Suppressor macrophage treated with lipopolysaccharide for 1 hour (primary cell): ENCODE measurements at places on chromosomes 5 and 9.

DNA sequence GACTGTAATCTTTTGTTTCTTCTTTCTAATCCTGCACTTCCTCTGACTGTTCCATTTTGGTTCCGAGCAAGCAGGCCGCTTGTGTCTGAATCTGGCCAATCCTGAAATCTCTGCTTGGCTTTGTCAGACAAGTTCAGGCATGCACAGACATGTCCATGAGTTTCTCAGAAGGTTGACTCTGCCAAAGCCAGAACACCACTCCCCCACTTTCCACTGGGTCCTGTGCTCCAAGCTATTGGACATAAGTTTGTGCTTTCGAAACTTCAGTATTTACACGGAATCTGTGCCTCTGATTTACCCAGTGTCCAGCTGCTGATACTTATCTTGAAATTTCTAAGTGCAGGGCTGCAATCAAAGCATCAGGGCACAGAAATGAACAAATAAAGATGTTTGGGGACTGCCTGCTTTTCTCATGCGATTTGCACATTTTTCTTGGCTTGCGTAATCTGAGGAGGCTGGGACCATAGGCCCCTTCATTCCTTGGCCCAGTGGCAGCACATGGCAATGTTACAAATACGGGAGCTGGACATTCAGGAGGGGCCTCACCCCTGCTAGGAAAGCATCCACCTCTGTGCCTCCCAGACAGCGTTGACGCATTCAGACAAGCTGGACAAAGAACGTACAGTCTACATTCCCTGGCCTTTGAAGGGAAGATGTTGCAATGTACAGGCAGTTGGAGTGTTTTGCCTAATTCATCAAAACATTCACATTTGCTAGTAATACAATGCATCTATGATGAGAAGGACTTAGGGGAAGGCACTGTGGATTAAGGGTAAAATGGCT is 209.2 kb upstream of the PAPPA start:
- no peak for DNase-seq

DNA sequence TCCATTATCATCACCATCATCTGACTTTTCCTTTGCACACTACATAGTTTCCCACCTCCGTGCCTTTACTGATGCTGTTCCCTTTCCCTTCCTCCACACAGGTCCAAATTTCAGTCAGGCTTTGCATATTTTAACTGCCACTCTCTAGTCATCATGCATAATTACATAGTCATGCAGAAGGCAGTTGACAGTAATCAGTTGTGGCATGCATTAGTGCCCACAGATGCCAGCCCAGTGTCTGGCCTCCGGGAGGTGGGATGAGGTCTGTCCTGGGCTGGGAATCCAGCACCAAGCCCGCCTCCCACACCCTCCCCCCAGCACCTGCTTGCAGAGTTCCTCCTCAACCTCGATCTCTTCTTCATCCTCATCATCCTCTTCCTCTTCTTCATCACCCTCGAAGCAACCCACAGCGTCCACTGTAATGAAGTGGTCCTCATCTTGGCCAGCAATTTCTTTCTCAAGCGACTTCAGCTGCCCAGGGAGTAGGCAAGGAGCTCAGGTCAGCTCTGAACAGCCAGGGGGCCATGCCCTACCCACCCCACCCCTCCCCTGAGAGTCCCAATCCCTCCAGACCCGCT is 8.8 kb downstream of the BBLN start:
- no peak for DNase-seq

DNA sequence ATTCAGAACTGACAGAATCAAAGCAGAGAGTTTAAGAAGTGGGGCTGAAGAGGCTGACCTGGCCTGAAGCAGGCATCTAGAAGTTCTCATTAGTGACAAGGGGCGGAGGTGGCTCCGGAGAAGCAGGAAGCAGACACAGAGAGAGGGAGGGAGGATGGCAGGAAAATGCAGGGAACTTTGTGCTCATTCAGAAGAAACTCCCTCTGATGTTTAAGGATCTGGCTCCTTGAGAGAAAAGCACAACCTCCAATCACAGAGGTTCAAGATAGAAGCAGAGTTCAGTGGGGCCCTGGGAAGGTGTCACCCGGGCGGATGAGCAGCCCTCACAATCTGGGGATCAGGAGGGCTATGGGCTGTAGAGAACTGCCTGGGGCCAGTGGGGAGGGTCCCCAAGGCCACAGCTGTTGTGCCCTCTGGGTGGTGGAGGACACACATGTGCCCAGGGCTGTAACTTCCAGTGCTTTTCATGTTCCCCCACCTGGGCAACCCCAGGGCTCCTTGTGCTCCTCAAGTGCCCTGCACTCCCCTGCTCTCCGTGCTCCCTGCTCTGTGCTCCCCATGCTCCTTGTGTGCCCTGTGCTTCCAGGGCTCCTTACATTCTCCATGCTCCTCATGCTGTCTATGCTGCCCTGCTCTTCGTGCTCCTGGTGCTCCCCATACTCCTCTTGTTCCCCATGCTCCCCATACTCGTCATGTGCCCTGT is 51.4 kb downstream of the TRIP13 start:
- no peak for DNase-seq

DNA sequence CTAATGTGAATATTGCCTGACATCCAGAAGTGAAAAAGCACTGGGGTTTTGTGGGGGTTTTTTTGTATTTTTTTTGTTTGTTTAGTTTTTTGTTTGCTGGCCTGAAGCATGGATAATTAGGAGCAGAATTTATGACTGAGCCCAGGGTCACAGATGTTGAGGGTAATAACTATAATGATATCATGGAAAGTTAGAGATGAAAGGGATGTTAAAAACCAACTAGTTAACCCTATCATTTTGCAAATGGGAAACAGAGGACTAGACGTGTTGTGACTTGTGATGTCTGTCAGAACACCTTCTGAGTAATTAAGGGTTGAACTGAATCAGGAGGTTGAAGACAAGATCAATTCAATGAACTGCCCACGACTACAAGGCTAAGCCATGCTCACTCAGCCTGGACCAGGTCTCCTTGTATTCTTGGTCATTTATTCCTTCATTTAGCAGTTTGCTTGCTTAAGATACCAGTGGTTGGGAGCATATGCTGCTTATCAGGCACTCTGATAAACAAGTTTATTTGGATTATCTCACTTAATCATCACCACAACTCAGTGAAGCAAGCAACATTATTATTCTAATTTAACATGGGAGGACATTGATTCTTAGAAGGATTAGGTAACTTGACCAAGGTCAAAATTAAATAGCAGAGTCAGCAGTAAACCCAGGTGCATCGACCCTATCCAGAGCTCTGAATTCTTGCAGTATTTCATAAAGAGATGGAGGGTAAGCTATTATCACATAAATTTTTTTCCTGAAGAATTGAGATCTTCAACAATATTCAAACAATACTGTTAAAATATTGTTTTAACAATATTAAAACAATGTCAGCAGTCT is 75.7 kb upstream of the PIK3R1 start:
- no peak for DNase-seq

- DNase-seq = no peak
Measured at GRCh38 chr5:126456217-126456820, 33.1 kb downstream of the GRAMD2B start.

DNA sequence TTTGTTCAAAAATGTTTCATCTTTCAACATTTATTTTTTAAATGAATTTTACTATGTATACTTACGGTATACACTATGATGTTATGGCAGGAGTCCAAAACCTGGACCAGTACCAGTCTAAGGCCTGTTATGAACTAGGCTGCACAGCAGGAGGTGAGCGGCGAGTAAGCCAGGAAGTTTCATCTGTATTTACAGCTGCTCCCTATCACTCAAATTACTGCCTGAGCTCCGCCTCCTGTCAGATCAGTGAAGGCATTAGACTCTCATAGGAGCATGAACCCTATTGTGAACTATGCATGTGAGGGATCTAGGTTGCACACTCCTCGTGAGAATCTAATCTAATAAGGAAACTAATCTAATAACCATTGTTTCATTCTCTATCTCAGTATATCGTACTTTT is 715.5 kb upstream of the PTPRD start:
- DNase-seq = no peak

- DNase-seq = no peak
Measured at GRCh38 chr5:115084246-115084793, 85.4 kb downstream of the TRIM36 start.
